ENCODE measurements at places on chromosomes 7 and 10.

GRCh38 chr10:62015994-62016393 lies 114.5 kb downstream of the ARID5B start:
- DNase-seq, result no peak

- no peak for DNase-seq
Measured at GRCh38 chr7:73682745-73683055, 553 bp downstream of the DNAJC30 start.

- no peak for DNase-seq
Measured at GRCh38 chr7:129083525-129083924, 28.6 kb upstream of the TNPO3 start.

DNA sequence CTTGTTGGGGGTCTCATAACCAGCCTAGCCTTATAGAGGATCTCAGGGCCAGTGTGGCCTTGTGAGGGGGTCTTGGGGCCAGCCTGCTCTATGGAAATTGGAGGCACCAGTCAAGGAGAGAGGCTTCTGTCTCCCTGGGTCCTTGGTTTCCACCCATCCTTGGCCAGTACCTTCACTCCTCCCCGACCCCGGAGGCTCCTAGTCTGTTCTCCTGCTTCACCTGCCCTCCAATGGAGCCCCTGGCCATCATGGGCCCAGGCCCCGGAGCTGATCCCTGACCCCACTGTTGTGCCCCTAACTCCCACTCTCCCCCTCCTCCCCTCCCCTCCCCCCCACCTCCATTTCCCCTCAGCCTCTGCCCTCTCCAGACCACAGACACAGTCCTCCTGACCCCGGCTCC lies 29.7 kb downstream of the RASGEF1A start:
- DNase-seq, result no peak

DNA sequence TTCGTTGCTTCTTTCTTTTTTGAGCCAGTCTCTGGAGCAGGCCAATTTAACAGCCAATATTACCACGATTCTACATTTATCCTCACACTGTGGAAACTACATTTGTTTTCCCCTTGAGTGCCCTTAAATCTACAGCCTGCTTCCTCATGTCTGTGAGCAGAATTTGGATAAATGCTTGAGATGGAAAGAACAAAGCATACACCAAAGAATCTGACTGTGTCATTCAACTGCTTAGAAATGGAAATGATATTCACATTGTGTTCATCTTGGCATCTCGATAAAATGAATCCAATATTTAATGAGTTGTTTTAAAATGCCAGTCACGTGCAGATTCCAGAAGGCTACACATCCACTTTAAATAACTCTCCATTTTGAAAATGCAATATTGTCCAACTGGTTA lies 41.0 kb upstream of the GSDME start:
- no peak for DNase-seq

DNA sequence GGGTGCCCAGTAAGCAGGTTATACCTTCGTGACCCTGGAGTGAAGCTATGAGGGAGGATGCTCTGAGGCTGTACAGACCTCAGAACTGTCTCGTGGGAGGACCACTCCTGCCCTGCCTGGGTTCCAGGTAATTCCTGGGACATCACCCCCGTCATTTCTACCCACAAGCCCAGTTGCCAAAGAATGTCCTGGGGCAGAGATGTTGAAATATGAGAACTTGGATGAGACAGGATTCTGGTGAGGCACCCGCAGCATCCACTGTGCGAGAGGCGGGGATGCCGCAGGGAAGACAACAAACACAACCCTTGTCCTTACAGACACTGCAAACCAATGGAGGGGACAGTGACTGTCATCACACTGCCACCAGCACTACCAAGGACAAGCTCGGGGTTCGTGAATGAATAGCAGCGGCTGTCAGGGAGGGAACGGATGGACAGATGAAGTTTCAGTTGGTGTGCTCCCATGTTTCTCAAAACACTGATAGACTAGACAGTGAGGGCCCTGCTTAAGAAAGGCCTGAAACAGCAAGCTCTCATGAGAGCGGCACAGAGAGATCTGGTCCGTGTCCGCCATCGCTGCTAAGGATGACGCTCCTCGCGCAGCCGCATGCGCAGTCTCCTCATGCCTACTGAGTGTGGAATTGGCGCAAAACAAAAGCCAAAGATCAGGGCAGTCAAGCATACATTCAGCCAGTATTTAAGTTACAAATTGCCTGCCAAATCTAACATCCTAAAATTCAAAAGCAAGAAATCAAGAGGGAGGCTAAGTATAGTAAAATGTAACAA lies 82.0 kb upstream of the RHEB start:
- no peak for DNase-seq

- no peak for DNase-seq
Measured at GRCh38 chr10:132994185-132994796, 51.9 kb upstream of the CFAP46 start.

GRCh38 chr7:16719699-16720098 lies 33.9 kb upstream of the TSPAN13 start:
- DNase-seq, result no peak

DNA sequence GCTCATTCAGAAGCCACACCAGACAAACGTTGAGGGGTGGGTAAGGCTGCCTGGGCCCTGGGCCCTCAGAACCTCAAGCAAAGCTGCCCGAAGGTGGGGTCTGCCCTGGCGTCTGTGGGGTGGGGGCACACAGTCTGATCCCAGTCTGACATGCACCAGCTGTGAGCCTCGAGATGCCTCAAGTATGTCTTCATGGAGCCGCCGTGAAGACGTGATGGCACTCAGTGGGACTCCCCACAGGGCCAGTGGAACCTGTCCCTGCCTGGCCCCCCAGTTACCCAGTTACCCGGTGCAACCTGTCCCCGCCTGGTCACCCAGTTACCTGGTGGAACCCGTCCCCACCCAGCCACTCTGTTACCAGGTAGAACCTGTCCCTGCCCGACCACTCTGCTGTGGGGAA lies 351.2 kb downstream of the PTPRN2 start:
- no peak for DNase-seq

- no peak for DNase-seq
Measured at GRCh38 chr7:157493776-157494175, 157.0 kb downstream of the DNAJB6 start.

GRCh38 chr10:62617652-62618051 lies 186.9 kb upstream of the ADO start:
- DNase-seq, result no peak

GRCh38 chr10:11192304-11193000 lies 174.8 kb downstream of the CELF2 start:
- no peak for DNase-seq

- DNase-seq, result no peak
Measured at GRCh38 chr7:128807191-128807590, 15.4 kb downstream of the CCDC136 start.

DNA sequence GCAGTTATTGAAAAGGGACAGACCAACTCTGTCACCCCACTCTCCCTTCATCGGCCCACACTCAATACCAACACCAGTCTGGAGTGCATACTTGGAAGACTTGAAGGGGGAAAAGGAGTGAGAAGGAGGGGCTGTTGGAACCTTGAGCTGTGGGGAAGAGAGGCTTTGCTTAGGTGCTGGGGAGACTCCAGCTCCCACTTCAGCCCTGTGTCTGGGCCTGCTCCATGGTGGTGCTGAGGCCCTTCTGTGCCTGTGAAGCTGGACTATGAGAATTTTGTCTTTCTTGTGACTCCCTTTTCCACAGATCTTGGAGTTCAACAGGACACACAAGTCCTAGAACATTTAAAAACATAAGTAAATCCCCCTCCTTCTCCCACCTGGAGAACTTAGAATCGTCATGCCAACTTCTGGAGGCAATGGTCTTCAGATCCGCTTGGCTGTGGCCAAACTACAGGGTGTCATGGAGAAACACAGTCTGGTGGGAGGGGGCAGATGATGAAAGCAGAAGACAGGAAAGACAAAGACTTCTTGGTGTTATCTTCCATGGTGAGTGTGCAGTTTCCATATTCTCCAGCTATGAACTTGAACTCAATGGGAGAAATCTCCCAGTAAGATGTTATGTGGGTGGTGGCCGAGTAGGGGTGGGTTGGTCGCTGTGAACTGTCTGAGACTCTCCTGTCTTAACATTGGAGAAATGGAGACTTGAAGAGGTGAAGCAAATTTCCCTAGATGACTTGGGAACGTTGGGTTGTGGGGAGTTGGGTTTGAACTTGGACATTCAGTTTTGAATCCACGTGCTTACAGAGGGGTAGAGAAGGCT lies 18.4 kb upstream of the GIMAP8 start:
- no peak for DNase-seq

DNA sequence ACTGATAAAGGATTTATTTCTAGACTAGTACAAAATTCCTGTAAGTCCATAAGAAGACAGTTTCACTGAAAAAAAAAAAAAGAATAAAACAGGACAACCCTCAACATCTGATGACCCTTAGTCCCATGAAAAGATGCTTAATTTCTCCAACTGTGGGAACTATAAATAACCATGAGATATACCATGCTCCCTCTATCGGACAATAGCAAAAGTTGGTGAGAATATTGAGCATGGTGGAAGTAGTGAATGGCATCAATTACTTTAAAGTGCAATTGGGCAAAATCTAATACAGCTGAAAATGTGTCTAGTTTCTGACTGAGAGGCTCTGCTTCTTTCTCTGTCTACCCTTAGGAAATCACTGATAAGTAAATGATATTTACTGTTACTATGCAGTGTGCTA lies 348.8 kb downstream of the SUGCT start:
- no peak for DNase-seq

DNA sequence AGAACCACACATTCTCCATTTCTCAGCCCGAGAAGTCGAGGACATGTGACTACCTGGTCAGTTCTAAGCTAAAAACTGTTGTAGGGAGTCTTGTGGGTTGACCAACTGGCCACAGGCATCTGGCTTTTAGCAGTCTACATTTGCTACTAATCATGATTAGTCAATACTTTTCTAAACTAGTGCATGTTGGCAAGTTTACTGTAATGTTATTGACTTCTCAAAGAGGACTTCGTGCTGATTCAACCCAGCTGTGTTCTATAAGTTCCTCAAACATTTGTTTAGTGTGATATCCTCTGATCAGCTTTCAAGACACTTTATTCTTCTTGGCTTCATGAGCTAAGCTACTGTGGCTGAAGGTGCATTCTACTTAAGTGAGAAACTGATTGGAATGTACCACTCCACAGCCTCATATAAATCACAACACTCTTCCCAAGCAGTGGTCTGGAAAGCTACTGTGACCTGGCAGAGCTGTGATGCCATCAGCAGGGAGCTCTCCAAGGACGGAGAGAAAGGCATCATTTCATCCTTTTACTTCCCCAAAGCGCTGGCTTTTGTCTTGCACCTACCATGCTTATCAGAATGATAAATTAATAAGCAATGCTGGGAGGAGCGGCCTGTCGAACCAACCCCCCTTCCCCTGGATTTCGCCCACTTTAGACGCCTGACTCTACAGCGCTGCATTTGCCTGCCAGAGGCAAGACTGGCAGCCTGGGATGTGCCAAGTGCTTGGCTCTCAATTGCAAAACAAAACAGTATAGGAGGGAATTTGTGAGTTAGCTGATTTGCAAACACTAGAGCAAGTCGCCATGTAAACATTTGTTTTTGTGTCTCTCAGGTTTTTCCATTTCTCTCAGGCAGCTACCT lies 206.7 kb upstream of the PLXNA4 start:
- peak; percentile 76 for DNase-seq

DNA sequence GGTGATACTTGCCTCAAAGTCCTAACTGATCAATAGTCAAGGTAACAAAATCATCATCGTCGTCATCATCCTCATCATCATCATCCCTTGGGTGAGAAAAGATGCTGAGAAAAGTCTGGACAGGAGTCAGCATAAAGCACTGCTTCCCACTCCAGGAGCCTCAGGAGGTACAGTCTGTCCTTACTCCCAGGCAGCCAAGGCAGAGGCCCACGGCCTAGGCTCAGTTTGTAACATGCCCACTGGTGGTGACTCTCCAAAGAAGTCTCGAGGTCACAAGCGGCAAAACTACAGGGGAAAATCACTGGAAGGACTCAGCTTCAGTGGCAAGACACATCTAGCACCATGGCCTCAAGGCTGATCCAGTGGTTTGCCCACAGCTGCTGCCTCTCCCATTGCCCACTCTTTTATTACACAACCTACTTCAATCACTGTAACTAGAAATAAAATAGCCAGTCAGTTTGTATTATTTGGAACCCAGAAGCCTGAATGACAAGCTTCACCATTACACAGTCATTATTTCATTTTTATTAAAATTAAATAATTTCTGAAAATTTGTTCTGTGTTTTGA lies 150.4 kb downstream of the SRPK2 start:
- DNase-seq, result no peak

DNA sequence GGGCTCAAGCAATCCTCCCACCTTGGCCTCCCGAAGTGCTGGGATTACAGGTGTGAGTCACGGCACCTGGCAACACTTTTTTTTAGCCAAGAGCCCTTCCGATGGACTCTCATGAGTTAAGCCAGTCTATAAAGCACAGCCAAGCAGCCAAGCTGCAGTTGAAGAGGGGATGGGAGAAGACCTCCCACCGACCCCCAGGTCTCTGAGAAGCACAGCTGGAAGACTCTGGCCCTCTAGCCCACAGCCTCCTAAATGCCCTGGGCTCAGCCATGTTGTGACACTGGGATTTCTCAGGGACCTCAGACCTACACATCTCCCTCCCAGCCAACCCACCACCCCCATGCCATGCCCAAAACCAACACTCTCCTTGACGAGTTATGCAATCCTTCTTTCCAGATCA lies 31.1 kb downstream of the CALML3 start:
- DNase-seq, result no peak
